H9 (cell line): ENCODE measurements at places on chromosomes 1 and 21. TPM values are rescaled to one million over a fixed set of nuclear protein-coding genes. Genes with fewer than 3 reads are reported as not detected.

DNA sequence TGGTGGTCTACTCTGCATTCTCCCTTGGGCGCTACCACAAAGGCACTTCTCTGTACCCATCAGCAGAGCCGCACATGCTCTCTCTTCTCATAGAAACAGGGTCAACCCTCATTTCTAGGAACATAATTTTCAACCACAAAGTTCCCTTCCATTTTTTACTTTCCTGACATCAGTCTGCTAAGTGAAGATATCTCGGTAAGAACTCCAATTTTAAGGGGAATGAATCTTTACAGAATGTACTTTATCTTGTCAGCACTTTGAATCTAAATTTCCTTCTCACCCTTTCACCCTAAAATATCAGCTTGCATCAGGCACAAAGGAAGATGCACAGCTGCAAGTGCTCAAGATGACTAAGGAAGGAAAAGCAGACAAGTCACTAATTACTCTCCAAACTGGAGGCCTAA lies 545.9 kb downstream of the SMYD3 start:
- DNase-seq, result no peak
- H3K27ac ChIP-seq, result no peak overlapping the region
- no peaks in the 10 kb centered on the region for H3K36me3 ChIP-seq
- H3K4me3 ChIP-seq, result no peak overlapping the region
- H3K27me3 ChIP-seq, result no peaks in the 10 kb centered on the region

- DNase-seq, result no peak
- H3K36me3 ChIP-seq, result peaks cover 2% of the 10 kb centered on the region; the same call in 1 of the 3 replicates
- no peak overlapping the region for H3K27ac ChIP-seq
- no peak overlapping the region for H3K4me3 ChIP-seq
- H3K27me3 ChIP-seq, result no peaks in the 10 kb centered on the region
These were observed 241.2 kb upstream of the ST6GALNAC5 start for GRCh38 chr1:76625886-76626678.

CR1 gene
- total RNA-seq, result 0.02 and 0.04 TPM in 2 replicates

GRCh38 chr1:17909634-17910033 lies 154.5 kb downstream of the ACTL8 start:
- H3K27ac ChIP-seq, result no peak overlapping the region
- no peaks in the 10 kb centered on the region; the same call in 1 of the 2 replicates for H3K4me1 ChIP-seq
- H3K36me3 ChIP-seq, result no peaks in the 10 kb centered on the region
- DNase-seq, result peak; percentile 72
- H3K4me3 ChIP-seq, result no peak overlapping the region
- H3K27me3 ChIP-seq, result no peaks in the 10 kb centered on the region

TSSK3 gene
- total RNA-seq, result 1.6 and 2.1 TPM in 2 replicates

- no peaks in the 10 kb centered on the region; the same call in 1 of the 2 replicates for H3K27me3 ChIP-seq
- H3K4me3 ChIP-seq, result peak overlapping the region; percentile 90
- DNase-seq, result peak; percentile 54
- H3K27ac ChIP-seq, result no peak overlapping the region
- H3K36me3 ChIP-seq, result peaks cover 15% of the 10 kb centered on the region; the same call in 2 of the 3 replicates
These were observed 898 bp downstream of the MFSD2A start for GRCh38 chr1:39955547-39956539.

GRCh38 chr1:26961826-26962225 lies 1.6 kb upstream of the KDF1 start:
- DNase-seq, result no peak
- H3K27me3 ChIP-seq, result no peaks in the 10 kb centered on the region
- peaks cover 5% of the 10 kb centered on the region; the same call in 1 of the 2 replicates for H3K4me1 ChIP-seq
- no peak overlapping the region; the same call in 2 of the 3 replicates for H3K4me3 ChIP-seq
- H3K36me3 ChIP-seq, result no peaks in the 10 kb centered on the region
- H3K27ac ChIP-seq, result no peak overlapping the region
